ENCODE measurements at places on chromosomes 7 and 10.

DNA sequence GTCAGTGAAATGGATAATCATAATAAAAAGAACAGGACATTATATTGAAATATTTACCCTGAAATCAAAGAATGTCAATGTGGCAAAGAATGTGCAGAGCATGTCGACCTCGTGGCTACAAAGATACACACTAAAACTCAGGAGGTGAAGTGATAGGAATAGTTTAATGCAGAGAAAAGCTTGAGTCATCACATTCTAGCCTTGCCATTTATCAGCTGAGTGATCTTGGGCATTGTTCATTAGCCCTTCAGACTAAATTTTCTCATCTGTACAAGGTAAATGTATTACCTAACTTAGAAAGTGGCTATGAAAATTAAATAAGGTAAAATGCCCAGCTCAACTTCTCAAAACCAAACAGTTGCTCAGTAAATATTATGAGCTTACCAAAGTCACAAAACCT lies 22.6 kb downstream of the CALCR start:
- no peak for DNase-seq

- peak; percentile 77 for DNase-seq
These were observed 44.2 kb downstream of the PDLIM1 start for GRCh38 chr10:95246582-95247051.

DNA sequence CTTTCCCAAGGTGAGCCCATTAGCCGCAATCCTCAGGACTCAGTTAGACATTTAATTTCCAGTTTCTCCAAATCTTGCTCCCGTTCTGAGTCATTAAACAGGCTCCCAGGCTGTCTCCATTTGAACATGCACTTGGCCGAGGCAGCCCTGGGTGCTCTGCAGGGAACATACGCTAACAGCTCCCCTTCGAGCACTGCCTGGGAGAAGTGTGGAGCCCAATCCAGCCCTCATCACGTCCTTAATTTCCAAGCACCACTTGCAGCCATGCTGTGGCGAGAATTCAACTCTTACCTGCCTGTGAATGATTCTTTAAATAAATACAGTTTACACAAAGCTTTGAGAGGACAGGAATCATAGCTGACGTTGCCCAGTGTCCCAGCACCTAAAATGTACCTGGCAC lies 218.2 kb downstream of the CCSER2 start:
- no peak for DNase-seq

- DNase-seq: no peak
These were observed 72.0 kb upstream of the CALCR start for GRCh38 chr7:93646538-93646937.

- DNase-seq: no peak
These were observed 4.4 kb upstream of the MAD1L1 start for GRCh38 chr7:2237109-2237602.

- DNase-seq: no peak
These were observed 84.6 kb upstream of the LYZL1 start for GRCh38 chr10:29204070-29204800.

- no peak for DNase-seq
These were observed 48.4 kb downstream of the NKX6-2 start for GRCh38 chr10:132737390-132738048.

DNA sequence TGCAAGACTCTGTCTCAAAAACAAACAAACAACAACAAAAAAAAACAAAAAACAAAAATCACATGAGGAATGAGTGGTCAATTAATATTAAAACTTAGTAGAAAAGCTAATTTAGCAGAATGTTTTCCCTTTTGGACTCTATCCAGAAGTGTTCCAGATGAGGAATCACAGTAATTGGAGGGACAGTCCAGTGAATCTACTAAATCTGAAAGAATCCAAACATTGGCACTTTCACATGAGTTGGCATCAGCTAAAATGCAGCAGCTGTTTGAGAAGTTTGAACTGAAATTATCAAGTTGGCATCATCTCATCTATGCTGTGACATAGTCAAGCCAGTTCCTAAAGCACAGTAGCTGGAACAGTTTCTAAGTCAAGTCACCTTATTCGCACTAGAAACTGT lies 367.8 kb downstream of the PPP1R3A start:
- no peak for DNase-seq

GRCh38 chr7:31887006-31887405 lies 183.2 kb downstream of the PDE1C start:
- DNase-seq: no peak

DNA sequence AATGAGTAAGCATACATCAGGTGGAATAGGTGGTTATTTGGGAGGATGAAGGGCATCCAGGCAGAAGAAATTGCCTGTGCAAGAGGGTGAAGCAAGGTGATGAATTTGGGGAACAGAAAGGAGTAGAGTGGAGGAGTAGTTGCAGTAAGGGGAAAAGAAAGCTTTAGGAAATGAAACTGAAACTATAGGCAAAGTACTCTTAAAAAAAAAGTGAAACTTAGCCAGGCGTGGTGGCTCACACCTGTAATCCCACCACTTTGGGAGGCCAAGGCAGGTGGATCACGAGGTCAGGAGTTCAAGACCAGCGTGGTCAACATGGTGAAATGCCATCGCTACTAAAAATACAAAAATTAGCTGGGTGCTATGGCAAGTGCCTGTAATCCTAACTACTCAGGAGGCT lies 17.6 kb downstream of the NUP205 start:
- no peak for DNase-seq

GRCh38 chr7:44267719-44268421 lies 57.5 kb downstream of the CAMK2B start:
- DNase-seq: no peak

DNA sequence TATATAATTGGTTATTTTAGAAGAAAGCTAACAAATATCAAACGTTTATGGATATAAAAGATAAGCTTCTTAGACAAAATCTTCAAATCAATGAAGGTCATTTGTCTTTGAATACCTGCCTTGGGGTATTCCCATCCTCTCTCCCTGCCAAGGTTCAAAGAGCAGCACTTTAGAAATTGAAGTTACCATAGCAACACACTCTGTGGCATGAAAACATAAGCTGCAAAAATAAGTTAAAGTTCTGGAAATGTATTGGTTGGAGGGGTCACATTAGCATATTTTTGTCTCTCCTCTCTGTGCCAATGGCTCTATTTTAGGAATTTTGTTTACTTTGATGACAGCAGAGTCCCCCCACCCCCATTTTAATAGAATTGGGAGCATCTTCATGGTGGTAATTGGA lies 12.0 kb downstream of the ECHDC3 start:
- no peak for DNase-seq

Data from activated effector memory CD4-positive, alpha-beta T cell treated with anti-CD3 and anti-CD28 coated beads, Interleukin-2, amount 50 U/mL, for 16 hours (primary cell).